ENCODE measurements at places on chromosomes 4 and X. TPM values are rescaled to one million over a fixed set of nuclear protein-coding genes. Genes with fewer than 3 reads are reported as not detected.

DNA sequence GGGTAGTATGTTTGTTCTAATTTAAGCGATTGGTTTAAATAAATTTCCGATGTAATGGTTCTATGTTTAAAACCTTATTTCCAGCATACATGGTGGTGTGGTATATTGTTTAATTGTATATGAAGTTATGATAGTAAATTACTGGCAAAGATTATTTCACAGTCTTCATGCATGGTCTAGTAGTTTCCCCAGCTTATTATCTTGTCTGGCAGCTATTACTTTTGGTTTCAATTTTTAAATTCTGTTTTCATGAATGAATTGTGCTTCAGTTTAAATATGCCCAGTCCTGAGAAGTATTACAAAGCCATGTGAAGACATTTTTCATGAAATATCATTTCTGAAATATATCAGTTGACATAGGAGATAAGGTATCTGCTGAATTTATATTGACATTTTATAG lies 6.3 kb downstream of the ALG13 start:
- no peak overlapping the region for H3K4me3 ChIP-seq
- no peak overlapping the region for H3K27ac ChIP-seq
- H3K27me3 ChIP-seq = no peaks in the 10 kb centered on the region
- H3K4me1 ChIP-seq = peaks cover 5% of the 10 kb centered on the region
- DNase-seq = no peak

- H3K36me3 ChIP-seq = no peaks in the 10 kb centered on the region
- H3K27ac ChIP-seq = peak overlapping the region; percentile 46
- DNase-seq = peak; percentile 10
- H3K4me1 ChIP-seq = peaks cover 21% of the 10 kb centered on the region
These were observed 121.0 kb downstream of the PPA2 start for GRCh38 chr4:105352826-105353225.

DNA sequence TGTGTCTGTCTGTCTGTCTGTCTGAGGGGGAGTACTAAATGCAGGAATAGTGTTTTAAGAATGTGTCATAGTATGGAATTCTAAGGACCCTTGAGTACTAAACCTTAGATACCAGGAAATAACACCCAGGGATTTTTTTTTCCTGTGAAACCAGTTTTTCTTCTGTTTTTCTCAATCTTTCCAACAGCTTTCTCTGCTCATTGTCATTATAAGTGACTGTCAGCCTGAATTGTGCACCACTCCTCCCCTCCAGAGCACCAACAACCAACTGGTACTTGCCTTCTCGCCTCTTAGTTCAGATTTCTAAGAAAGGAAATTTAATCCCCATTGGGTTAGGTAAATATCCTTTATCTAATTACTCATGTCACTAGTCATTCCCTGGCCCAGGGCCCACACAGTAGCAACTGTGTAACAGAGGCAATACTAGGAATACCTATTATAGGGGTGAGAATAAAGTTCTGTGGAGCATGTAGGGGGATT lies 320.6 kb downstream of the ADGRL3 start:
- no peak overlapping the region for H3K4me3 ChIP-seq
- H3K27ac ChIP-seq = no peak overlapping the region
- DNase-seq = no peak
- H3K4me1 ChIP-seq = no peaks in the 10 kb centered on the region

DNA sequence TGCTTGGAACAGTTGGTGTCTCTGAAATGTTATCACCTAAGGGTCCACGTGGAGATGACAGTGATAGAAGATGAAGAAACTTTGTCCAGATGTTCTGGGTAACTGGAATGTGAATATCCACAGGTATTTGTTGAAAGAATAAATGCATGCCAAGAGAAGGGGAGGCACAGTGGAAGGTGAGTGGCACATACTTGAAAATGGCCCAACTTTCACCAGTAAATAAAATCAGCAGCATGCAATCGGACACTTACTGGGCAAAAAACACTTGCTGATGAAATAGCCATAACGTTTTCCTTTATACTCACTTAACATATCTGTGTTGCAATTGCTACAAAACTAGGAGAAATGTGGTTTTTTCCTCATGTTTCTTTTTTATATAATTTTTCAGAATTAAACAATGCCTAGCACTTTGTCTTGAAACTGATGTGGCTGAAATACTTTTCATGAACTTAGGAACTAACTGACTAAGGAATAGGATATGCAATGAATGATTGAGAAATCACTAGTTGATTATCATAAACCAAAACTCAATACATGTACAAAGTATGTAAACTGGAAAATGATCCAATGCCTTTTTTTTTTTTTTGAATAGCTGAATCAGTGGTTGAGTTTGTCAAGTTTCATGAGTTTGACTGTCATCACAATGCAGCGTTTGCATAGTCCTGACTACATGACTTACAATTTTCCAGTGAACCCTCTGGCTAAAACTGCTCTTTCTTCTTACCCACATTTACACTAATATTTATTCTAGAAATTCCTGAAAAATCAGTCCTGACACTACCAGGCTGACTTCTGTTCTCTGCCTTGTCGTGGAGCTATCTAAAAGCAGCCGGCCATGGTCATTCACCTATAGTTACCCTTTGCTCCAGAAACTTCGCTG lies 127.4 kb downstream of the CPE start:
- DNase-seq = no peak
- H3K27ac ChIP-seq = no peak overlapping the region
- H3K4me1 ChIP-seq = no peaks in the 10 kb centered on the region
- no peaks in the 10 kb centered on the region for H3K27me3 ChIP-seq

DNA sequence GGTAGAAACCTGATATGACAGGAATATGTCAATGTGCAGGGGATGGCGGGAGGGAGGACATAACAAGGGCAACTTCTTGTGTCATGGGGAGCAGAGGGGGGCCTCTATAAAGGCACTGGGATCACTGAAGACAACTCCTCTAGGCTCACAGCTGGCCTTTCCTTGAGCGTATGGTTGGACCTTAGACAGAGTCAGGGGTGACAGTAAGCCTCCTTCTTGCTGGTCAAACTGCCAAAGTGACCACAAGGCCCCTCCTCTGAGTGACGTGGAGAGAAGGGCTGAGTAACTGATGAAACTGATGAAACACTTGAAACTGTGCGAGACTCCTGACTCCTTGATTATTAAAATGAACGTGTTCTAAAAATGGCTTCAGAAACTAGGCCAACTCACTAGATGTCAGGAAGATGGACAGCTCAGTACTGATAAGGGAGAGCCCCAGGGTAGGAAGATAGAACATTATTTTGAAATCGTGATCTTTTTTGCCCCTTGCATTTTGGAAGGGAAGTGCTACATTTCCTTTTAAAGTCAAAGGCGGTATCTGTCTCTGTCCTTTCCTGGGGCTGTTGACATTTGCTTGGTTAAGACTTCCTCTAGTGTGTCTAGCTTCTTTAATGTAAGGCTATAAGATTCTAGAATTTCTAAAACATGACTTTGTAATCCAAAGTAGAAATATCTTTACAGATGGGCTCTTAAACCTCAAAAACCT lies 1.6 kb downstream of the RAB33A start:
- no peaks in the 10 kb centered on the region for H3K36me3 ChIP-seq
- no peaks in the 10 kb centered on the region for H3K27me3 ChIP-seq
- peak overlapping the region; percentile 95 for H3K27ac ChIP-seq

DNA sequence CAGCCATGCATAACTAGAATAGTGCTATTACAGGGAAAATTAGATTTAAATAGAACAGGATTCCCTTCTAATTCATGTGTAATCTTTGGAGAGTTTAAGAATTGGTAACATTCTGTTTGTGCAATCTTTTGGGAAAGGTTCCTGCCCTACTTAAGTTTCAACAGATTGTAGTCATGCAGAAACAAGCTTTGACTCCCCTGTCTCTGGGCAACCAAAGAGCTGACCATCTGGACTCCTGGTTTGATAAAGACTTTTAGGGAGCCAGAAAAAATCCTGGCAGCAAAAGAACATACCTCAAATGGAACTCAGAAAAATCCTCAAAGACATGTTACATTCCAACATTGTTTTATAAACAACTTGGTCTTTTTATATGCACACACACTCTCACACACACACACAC lies 191.1 kb upstream of the NEIL3 start:
- H3K36me3 ChIP-seq = no peaks in the 10 kb centered on the region
- H3K27me3 ChIP-seq = no peaks in the 10 kb centered on the region
- no peak overlapping the region for H3K4me3 ChIP-seq
- no peak for DNase-seq
- H3K4me1 ChIP-seq = no peaks in the 10 kb centered on the region
- no peak overlapping the region for H3K27ac ChIP-seq

- no peaks in the 10 kb centered on the region for H3K27me3 ChIP-seq
- no peak overlapping the region for H3K27ac ChIP-seq
- no peak overlapping the region for H3K4me3 ChIP-seq
- no peaks in the 10 kb centered on the region for H3K36me3 ChIP-seq
- DNase-seq = no peak
- H3K4me1 ChIP-seq = no peaks in the 10 kb centered on the region
These were observed 156.3 kb upstream of the VEGFC start for GRCh38 chr4:176949029-176949428.

- no peaks in the 10 kb centered on the region for H3K36me3 ChIP-seq
- H3K27ac ChIP-seq = no peak overlapping the region
- no peak for DNase-seq
These were observed 175.6 kb downstream of the SNCA start for GRCh38 chr4:89661173-89661899.

The CCDC120 gene
- 3.6 TPM for total RNA-seq

The TASL gene
- not detected for total RNA-seq

The EGF gene
- 1.2 TPM for total RNA-seq

The NAT8L gene
- total RNA-seq = 9.5 TPM

The CLDN22 gene
- not detected for total RNA-seq

The SLC16A2 gene
- total RNA-seq = 0.13 TPM

The SPOCK3 gene
- not detected for total RNA-seq
